ENCODE measurements at places on chromosomes 4 and X.

DNA sequence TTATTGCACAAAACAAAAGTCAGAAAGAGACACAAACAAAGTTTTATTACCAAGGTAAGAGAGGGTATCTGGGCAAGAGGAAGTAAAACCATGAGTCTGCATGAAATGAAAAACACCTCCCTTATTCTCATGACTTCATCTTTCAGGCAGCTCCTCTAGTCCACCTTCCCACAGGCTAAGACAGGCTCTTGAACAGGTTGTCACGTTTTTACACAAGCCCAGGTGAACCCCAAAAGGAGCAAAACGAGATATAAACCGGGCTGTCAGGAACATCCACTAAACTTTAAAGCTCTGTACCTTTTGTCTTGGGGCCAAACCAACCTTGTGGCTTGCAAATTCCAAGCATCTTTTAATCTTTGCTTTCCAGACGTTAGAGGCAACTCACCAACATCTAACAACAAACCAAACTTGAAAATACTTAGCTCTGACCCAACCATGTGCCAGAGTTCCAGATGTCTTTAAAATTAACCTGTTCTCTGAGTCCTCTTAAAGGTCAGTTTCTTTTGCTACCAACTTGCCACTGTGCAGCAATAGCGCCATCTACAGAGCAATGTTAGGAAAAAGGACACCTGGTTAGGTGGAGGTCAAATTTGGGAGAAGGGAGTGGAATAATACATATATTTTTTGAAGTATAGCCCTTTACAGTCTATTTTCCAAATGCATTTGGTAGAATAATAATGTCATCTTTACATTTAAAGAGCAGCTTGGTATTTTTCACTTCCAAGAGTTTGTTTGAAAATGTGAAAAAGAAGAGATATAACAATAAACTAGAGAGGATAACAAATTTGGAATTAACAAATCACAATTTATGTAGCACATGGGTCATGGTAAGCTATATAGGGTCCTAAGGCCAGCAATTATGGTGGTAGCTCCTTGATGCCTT, 73.1 kb downstream of the QRFPR start:
- peak; percentile 59 for DNase-seq

GRCh38 chrX:39580043-39580442, 517.7 kb downstream of the BCOR start:
- DNase-seq, result no peak

DNA sequence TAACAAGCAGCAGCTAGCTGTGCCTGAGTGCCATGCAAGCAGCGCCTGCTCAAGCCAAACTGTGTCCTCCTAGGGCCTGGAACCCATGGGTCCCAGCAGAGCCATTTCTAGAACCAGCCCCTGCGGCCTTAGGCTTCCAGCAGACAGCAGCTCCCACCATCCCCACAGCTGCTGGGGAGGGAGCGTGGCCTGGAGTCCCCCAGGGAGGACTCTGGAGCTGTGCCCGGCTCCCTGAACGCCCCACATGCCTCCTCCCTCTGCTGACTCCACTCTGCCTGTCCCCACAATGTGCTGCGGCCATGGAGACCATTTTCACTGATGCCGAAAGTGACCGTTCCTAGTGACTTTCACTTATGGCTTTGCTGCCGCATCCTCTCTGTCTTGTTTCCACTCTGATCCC, 45.9 kb downstream of the GAK start:
- no peak for DNase-seq

DNA sequence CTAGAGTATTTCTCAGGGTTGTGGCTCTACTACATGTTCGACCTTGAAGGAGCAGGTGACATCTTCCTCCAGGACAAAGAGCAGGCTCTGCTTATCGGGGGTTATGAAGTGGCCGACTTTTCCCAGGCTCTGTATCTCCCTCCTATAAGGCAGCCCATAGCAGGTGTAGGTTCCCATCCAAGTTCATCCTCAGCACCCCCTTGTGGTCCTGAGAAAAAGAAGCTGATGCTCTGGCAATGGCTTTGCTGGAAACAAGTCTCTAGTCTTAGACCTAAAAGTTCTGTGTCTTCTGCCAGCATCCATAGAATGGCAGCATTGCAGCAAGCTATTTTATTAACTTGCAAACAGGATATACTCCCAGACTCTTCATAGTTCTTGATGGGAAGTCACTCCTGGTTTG, 836.6 kb upstream of the PRKX start:
- DNase-seq, result no peak

GRCh38 chr4:60223208-60223923, 976.8 kb upstream of the ADGRL3 start:
- DNase-seq, result no peak

GRCh38 chrX:100076031-100076430, 334.0 kb downstream of the PCDH19 start:
- no peak for DNase-seq

All from kidney tubule cell (primary cell).